ENCODE measurements at places on chromosomes 5 and 9.

DNA sequence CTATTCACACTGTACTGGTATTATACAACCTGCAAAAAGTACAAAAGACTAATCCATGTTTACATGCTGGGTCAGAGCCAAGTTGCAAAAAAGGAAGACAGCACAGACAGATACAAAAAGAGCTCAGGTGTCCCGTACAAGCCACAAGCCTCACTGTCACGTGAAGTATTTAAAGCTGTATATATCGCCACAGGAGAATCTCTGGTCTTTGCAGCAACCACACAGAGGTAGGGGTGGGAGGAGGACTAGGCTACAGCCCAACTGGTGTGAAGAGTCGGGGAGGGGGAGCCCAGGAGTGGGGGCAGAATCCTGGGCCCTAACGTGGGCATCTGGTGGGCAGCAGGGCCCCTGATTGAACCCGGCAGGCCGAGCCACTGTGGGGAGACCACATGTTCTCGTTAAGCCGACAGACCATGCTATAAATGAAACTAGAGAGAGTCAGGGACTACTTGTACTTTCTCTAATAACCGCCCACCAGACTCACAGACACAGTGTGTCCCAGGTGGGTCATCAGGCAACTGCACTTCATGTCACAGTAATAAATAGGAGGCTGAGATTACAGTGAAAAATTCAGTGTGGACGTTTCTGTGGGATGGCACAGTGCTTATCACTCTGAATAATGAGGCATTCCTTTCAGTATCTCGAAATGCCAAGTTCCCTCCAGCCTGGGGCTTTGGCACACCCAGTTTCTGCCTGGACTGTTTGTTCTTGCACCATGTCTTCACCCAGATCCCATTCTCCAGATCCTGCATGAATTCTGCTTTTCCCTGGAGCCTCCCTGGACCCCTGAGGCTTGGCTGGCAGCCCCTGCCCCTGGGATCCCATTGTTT, 79.3 kb upstream of the SH3PXD2B start:
- DNase-seq: no peak

GRCh38 chr9:34710023-34710422, at the start of gene CCL21:
CCL21 (minus strand) TSS chr9:34710136; CDS start chr9:34710066, 70 bp downstream.
- no peak for DNase-seq

DNA sequence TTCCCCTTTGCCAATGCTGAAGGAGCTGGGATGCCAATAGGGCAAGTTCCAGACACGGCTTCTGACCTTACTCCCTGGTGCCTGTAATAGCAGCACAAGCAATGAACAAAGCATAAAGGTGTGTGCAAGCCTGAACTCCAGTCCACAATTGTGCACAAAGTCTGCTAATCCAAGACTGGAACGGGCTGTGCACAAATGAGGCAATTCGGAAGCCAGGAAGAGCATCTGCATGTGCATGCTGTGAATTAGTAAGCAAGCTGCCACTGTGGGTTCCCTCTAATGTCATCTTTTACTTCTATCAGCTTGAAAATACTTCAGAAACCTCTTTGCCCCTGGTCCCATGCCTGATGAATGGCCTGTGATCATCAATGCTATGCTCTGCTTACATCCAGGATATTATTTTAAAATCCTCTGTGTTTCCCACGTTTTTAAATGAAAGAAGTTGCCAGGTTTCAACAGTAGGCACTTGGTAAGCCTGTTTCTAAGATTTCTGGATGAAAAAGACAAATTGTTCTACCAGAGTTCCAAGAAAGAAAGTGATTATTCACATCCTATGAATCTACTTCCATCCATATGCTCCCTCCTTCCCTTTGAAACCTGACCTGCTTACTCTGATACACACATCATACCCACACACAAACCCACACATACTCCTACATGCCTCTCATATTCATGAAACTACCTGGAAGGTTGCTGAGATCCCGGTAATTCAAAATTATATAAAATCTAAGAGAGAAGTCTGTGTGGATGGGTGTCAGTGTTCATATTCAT, 165.7 kb downstream of the KCTD16 start:
- no peak for DNase-seq

DNA sequence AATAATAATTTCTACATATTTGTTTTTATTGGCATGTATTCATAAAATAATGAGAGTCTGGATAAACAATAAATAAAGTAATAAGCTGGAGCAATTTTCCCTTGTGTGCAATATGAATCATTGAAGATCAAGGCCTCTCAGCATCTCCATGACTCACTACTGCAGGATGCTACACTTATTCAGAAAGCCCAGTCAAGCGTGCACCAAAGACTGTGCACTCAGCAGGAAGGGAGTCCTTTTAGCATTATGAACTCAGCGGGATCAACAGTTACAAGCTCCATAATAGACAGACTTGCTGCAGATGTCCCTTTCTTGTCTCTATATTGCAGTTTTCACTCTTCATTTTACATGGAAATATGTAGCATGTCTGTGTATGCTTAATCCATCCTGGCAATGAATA, 485.3 kb downstream of the CDH9 start:
- DNase-seq: peak; percentile 82

DNA sequence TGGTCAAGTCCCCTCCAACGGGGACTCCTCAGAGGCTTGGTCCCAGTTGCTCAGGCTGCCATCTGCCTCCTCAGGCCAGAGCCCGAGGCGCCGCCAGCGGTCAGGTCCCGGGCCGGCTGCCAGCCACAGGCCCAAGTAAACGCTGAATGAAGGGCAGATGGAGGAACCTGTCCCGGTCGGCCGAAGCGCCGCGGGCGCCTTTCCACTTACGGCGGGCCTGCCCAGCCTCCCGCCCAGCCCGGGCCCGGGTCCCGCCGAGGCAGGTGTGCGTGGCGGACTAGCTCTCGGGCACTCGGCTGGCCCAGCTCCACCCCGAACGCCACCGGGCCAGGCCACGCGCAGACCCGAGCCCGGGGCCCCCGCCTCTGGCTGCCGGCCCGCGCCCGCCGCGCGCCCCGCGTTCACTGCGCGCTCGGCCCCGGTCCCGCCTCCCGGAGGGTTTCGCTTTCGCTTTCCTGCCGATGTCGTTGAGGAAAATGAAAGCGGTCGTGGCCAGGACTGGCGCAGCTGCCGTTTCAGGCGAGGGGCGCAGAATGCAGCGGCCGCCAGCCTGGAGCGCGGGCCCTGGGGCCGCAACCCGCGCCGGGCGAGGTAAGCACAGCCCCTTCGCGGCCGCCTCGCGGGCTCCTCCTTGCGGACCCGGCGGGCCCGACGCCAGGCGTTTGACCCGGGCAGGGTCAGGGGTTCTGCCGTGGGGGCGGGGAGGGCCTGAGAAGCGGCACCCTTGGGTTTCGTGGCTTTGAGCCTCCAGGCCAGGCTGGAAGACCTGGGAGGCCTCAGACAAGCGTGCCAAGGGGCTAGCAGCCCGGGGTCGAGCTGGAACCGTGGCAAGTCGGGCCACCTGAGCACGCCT, 41.2 kb downstream of the SLC22A5 start:
- no peak for DNase-seq

Data from non-pigmented ciliary epithelial cell (primary cell).